ENCODE measurements at places on chromosomes 16 and 17.
A peak's percentile ranks its signal among the peaks of the same experiment; 100 is the strongest.

GRCh38 chr17:43530288-43531081 lies 15.7 kb downstream of the ETV4 start:
- no peak for DNase-seq

GRCh38 chr16:23334457-23334853 lies 32.4 kb downstream of the SCNN1B start:
- DNase-seq, result no peak

- no peak for DNase-seq
Measured at GRCh38 chr16:4684058-4684715, 9.2 kb upstream of the NUDT16L1 start.

- DNase-seq, result peak; percentile 65
Measured at GRCh38 chr16:15672514-15673167, 22.6 kb downstream of the NDE1 start.

DNA sequence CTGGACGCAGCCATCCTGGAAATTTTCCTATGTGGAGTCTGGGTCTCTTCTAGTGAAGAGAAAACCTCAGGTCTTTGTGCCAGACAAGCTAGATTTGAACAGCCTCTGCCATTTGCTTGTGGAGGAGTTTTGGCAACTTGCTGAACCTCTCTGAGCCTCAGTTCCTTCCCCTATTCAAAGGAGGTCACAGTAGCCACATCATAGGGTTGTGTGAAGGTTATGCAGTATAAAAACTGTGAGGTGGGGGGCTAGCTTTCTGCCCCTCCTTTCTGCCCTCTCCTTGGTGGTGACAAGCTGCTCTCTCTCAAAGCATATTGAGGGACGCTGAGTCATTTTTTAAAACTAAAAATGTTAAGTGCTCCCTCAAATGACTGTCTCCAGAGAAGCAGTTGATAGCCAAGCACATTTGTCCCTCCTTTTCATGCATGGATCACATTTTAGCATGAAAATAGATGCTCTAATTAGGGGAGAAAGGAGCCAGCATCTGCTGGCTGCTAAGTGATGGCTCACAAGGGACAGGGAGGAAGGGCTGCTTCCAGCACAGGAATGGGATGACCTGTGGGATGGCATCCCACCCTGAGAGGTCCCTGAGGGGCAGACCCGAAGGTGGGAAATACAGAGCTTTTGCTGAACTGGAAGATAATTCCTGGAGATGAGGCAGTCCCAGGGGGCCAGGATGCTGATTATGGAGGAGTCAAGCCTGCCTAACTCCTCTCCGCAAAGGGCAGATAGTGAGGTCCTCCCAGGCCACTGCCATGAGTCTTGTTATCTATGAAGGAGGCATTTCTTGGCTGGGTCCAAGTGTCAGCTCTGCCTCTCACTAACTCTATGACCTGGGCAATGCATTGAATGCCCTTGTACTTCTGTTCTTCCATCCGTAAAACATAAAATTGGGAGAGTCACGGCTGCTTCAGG lies 218.8 kb downstream of the RAB11FIP4 start:
- no peak for DNase-seq

- DNase-seq, result no peak
Measured at GRCh38 chr16:53123747-53124146, 69.0 kb downstream of the CHD9 start.

GRCh38 chr17:55343900-55344513 lies 77.6 kb downstream of the MMD start:
- DNase-seq, result no peak

DNA sequence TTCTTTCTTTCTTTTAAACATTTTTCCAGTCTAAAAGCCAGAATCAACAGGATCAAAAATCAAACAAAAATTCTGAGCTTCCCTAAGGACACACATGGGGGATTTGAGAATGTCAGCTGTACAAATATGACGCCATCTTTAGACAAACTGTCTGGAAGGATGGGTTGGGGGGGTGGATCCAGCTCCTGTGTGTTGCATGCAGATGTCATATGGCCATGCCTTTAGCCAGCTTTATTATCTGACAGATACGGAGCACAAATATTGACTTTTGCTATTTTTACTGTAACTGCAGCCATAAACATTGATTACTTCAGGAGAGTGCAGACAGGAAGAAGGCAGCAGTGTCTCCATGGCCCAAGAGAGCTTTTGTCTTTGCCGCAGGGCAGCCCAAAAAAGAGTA lies 279.4 kb upstream of the ELAC2 start:
- no peak for DNase-seq

GRCh38 chr17:427327-427726 lies 74.7 kb upstream of the RPH3AL start:
- DNase-seq, result no peak

DNA sequence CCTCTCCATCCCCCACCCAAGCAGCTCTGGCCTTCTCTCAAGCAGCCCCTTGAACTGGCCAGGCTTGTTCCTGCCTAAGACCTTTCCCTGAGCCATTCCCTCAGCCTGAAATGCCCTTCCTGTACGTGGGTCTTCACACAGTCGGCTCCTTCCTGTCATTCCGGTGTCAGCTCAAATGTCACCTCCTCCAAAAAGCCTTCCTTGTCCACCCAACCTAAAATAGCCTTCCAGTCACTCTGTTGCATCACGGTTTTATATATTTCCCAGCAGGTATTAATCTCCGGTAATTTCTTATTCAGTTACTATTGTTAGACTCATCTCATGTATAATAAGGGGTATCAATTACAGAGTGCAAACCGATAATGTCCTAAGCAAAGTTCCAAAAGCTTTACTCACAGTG lies 51.8 kb downstream of the C17orf67 start:
- no peak for DNase-seq

DNA sequence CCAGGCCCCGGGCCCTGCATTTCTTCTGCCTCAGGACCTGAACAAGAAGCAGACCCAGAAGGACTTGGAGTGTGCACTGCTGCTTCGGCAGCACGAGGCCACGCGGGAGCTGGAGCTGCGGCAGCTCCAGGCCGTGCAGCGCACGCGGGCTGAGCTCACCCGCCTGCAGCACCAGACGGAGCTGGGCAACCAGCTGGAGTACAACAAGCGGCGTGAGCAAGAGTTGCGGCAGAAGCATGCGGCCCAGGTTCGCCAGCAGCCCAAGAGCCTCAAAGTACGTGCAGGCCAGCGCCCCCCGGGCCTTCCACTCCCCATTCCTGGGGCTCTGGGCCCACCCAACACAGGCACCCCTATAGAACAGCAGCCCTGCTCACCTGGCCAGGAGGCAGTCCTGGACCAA lies 9.2 kb downstream of the HIRIP3 start:
- no peak for DNase-seq

- no peak for DNase-seq
Measured at GRCh38 chr16:75624921-75625334, 1.8 kb upstream of the ADAT1 start.

DNA sequence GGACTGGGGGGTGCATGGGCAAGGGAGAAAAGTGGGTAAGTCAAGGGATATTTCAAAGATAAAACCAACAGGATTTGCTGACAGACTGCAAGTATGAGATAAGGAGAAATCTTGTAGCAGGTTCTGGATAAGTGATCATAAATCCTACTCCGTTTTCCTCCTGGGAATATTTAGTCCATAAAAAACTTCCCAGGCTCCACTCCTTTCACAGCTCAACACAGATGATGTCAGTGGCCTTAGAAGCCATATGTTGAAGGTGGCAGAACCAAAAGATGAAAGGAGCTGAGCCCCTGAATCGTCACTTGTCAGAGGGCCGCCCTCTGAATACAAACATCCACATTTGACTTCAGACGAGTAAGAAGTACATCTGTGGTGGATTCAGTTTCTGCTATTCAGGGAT lies 71.7 kb downstream of the GRIN2A start:
- no peak for DNase-seq

DNA sequence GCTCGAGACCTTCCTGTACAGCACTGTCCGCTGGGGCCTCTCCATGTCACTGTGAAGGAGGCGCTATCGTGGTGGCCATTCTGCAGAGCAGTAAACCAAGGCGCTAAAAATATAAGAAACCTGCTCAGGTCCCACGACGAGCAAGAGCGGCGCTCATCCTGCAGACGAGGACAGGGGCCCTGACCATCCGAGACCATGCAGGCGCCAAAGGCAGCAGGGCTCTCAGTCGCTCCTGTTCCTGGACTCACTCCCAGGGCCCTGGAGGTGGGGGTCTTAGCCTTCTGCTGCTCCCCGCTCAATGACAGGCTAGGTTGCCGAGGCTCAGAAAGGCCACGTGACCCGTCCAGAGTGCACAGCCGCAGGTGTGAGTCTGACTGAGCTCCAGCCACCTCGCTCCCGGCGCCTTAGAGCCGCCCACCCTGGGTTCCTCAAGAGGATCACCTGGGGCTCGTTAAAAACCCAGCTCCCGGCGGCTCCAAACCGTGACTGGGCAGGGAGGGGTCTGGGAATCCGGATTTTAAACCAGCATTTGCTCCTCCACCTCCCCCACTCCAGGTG lies 509 bp upstream of the ATP2C2 start:
- DNase-seq, result no peak

GRCh38 chr17:22512997-22513538 lies 820.7 kb downstream of the KCNJ18 start:
- DNase-seq, result no peak

DNA sequence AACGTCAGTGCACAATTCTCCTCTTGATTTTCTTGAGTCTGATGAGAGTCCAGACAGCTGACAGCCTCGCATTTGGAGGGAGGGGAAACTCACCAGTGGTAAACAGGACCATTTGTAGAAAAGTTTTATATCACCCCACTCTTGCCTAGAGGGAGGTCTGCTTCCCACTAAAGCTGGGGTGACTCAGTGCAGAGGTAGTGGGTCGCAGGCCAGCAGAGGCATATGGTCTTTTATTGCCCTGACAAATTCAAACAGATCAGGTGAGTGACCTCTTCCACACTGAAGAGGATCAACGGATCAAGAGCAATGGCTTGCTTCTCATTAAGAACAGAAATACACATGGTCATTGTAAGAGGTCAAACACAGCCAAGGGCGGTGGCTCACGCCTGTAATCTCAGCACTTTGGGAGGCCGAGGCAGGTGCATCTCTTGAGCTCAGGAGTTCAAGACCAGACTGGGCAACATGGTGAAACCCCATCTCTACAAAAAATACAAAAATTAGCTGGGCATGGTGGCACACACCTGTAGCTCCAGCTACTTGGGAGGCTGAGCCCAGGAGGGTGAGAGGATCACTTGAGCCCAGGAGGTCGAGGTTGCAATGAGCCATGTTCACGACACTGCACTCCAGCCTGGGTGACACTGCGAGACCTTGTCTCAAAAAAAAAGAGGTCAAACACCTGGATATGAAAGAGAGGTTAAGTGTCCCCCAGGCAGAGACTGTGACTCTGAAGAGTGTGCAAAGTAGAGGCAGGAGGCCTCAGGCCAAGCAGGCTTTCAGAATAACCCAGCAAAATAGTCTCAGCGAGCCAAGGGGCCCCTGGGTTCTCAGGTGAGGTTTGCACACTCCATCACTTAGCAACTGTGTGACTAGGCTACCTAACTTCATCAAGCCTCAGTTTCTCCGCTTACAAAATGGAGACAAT lies 56.5 kb upstream of the ERN1 start:
- no peak for DNase-seq

DNA sequence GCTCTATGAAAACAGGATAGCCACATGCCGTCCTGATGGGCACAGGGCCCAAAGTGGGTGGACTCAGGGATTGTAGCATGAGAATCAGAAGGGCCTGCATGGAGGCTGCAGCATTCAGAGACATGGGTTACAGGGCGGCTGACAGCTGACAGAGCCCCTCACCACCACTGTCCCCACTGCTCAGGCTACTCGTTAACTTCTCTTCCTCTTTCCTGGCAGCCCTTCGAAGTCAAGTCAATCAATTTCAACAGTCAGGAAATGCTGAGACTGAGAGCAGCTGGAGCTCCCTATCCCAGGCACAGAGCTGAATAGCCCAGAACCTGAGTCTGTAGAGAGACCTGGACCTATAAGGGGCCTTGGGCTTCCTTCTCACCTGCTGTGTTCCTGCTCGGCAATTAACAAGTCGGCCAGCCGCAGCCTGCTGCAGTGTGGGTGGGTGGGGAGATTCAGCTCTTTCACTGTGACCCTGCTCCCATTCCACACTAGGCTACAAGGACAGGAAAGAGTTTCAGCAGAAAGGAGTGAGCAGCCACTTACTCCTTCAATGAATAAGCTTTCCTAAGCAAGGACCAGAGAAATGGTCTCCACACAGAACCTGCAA lies 76.9 kb downstream of the TEX14 start:
- no peak for DNase-seq

GRCh38 chr16:12611006-12611477 lies 192.6 kb downstream of the CPPED1 start:
- no peak for DNase-seq

DNA sequence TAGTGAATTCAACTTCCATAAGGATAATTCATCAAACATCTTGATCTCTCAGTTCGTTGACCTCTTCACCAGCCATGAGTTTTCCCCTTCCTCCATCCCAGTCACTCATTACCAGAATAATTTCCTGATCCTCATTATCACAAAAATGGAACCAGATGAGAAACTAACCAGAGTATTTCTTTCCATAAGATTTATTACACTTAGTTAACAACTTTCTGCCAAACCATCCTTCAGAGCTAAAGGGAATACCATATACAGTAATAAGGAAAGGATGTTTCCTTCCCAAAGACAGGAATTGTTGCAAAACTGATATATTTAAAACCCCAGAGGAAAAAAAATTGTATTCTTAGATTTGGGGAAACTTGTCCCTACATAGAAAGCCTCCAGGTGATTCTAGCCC lies 8.6 kb downstream of the KRTAP29-1 start:
- DNase-seq, result no peak

- no peak for DNase-seq
Measured at GRCh38 chr17:8391711-8392110, 5.9 kb downstream of the RNF222 start.

GRCh38 chr17:2053380-2054261 lies 1.3 kb upstream of the HIC1 start:
- DNase-seq, result peak; percentile 65

- no peak for DNase-seq
Measured at GRCh38 chr16:27430923-27431484, 29.0 kb downstream of the IL21R start.

GRCh38 chr17:51797150-51797549 lies 361.4 kb downstream of the CA10 start:
- no peak for DNase-seq

DNA sequence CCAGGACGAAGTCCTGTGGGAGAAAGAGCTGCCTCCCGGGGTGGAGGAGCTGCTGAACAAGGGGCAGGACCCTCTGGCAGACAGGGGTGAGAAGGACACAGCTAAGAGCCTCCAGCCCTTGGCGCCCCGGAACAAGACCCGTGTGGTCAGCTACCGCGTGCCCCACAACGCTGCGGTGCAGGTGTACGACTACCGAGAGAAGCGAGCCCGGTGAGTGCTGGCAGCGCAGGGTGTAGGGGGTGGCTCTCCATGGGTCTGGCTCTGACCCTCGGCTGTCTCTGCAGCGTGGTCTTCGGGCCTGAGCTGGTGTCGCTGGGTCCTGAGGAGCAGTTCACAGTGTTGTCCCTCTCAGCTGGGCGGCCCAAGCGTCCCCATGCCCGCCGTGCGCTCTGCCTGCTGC lies 21.4 kb downstream of the MVP start:
- no peak for DNase-seq
